ENCODE measurements at places on chromosomes 3 and 15. TPM values are rescaled to one million over a fixed set of nuclear protein-coding genes. Genes with fewer than 3 reads are reported as not detected.

DNA sequence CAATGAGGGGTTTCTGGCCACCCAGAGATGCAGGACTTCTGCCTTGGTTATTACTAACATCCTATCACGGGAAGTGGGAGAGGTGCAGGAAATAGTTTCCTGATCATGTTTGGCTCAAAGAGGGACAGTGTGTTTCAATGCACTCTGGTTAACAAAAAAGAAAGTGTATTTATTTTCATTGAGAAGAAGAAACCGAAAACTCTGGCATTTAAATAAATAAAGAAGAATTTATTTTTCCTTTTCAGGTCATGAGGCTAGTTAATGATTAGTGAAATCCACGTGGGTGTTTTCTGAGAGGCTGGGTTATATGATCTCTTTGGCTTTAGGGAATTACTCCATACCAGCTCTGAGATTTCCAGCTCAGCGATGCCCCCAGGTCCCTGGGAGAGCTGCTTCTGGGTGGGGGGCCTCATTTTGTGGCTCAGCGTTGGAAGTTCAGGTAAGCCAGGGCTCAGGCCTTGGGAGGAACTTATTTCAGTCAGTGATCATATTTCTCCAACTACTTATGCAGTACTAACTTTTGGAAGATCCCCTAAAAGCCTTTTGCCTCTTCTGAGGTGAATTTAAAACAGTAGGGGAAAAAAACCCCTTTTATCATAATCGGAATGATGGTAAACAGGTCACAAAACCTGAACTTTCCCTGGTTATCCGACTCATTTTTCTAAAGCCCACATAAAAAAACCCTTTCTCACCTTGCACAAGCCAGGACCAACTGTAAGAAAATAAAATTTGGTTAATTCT, at the start of gene PLA1A:
PLA1A (plus strand) TSS at position 338 of the 741 bp plus-strand sequence; CDS start at position 367, 29 bp downstream.
- peaks cover 8% of the 10 kb centered on the region for H3K4me1 ChIP-seq
- peak within 1 kb of the TSS; percentile 70 for H3K27ac ChIP-seq
- H3K4me3 ChIP-seq = no peak within 1 kb of the TSS
- H3K27me3 ChIP-seq = no peaks in the 10 kb centered on the region

- DNase-seq = no peak
- H3K36me3 ChIP-seq = no peaks in the 10 kb centered on the region
- H3K27ac ChIP-seq = no peak overlapping the region
- peaks cover 3% of the 10 kb centered on the region for H3K27me3 ChIP-seq
- H3K4me3 ChIP-seq = no peak overlapping the region
Measured at GRCh38 chr3:71817262-71817661, 32.3 kb upstream of the PROK2 start.

DNA sequence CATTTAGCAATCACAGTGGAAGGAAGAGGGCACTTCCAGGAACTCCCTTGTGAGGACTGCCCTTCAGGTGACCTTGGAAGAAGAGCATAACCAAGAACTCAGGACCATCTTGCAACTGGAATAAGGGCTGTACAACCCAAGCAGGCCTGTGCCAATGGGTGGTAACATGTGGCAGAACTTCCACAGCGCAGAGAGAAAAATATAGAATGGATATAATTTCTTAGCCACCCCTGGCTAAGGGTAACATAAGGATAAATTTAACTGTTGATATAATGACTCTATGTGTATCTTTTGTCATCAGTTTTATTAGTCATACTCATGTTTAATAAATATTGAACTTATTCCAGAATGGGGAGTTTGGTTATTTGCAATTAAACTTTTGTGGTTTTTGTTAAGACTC, 13.4 kb upstream of the MFSD1 start:
- no peak overlapping the region for H3K27ac ChIP-seq
- no peak for DNase-seq
- peaks cover 1% of the 10 kb centered on the region for H3K4me1 ChIP-seq
- H3K4me3 ChIP-seq = no peak overlapping the region

GRCh38 chr3:24541935-24542334, 47.3 kb upstream of the THRB start:
- no peak for DNase-seq
- H3K27ac ChIP-seq = no peak overlapping the region
- no peaks in the 10 kb centered on the region for H3K36me3 ChIP-seq
- H3K4me3 ChIP-seq = no peak overlapping the region
- no peaks in the 10 kb centered on the region for H3K27me3 ChIP-seq

DNA sequence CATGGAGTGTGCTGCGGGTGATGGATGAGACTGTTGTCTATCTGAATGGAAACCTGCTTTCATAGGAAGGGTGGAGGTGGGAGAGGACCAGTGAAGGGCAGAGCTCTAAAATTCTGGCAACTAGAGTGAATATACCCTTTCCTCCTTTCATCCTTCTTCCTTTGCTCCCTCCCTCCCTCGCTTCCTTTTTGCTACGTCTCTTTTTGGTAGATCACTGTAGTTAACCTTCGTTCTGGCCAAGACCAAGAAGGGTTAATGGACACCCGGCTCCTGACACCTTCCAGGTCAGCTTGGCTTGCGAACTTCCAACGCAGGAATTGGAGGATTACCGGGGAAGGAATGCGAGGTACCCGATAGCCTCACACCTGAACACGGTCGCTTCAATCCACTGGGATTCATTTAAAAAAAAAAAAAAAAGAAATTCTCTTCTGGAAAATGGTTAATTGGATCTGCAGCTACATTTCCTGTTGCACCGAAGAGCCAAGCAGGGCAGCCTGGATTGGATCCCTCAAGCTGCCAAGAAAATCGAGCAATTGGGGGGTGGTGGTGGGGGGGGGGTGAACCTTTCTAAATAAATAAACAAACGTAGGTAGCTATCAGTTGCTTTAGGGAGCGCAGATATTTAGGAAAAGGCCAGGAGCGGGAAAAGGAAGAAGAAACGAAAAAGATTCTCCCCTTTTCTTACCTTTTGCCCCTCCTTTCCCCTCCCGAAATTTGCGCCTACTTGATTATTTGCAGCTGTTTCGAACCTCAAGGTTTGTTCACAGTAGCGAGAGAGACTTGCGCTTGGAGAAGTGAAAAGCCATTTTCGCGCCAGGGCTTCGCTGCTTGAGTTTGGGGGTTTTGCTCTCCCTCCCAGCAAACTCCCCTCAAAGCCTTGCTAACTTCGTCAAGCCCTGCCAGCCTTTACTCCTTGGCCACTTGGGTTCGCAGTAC, 9.5 kb upstream of the NR2F2 start:
- no peaks in the 10 kb centered on the region for H3K36me3 ChIP-seq
- peak; percentile 10 for DNase-seq
- peaks cover 70% of the 10 kb centered on the region for H3K27me3 ChIP-seq
- no peak overlapping the region for H3K27ac ChIP-seq
- peak overlapping the region; percentile 32 for H3K4me3 ChIP-seq
- H3K4me1 ChIP-seq = peaks cover 4% of the 10 kb centered on the region

DNA sequence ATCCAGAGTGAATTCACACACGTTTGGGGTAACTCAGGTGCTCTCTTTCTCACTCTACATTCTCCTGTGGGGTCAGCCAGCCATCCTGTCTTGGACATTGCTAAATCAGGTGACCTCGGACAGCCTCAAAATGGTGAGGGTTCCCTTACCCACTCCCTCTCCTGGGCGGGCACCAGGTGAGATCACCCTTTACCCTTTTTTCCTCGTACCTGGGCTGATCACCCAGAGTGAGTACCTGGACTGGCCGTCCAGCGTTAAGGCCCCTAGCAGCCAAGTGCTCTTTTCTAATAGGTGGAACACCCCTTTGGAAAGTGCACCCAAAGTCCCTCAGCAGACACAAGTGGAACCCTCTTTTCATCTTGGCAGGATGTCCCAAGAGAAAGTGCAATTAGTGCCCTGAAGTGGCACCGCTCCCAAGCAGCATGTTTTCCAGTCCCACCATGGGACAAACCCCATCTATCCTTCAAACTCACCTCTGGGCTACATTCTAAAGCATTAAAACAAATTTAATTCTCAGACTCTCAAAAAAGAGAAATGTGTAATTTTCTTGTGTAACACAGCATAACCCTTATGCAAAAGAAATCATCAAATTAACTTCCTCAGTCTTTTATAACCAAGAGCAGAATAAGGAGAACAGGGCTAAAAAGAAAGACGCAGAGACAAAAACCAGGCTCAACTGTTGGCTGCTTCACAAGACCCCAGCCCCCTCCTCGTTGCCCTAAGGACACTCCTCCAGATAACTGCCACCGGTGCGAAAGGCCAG, 20.7 kb downstream of the TRANK1 start:
- H3K27ac ChIP-seq = no peak overlapping the region
- no peaks in the 10 kb centered on the region for H3K36me3 ChIP-seq
- H3K4me3 ChIP-seq = no peak overlapping the region
- peaks cover 4% of the 10 kb centered on the region for H3K4me1 ChIP-seq

- DNase-seq = no peak
- no peak overlapping the region for H3K27ac ChIP-seq
- no peaks in the 10 kb centered on the region for H3K36me3 ChIP-seq
- H3K27me3 ChIP-seq = no peaks in the 10 kb centered on the region
- H3K4me3 ChIP-seq = no peak overlapping the region
Measured at GRCh38 chr3:16073203-16073602, 101.3 kb upstream of the GALNT15 start.

DNA sequence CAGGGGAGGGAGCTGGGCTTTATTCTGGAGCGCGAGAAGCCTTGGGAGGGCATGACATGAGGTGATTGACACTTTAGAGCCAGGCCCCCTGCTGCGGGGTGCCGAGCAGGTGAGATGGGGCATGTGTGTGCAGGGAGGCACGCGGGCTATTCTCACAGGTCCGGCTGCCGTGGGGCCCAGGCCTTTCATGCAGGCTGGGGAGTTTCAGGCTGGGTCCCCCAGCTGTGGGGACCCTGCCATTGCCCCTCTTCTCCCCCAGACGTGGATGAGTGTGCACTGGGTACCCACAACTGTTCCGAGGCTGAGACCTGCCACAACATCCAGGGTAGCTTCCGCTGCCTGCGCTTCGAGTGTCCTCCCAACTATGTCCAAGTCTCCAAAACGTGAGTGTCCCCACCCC, 87.3 kb downstream of the FBLN2 start:
- DNase-seq = no peak
- no peaks in the 10 kb centered on the region for H3K27me3 ChIP-seq
- H3K4me3 ChIP-seq = no peak overlapping the region
- no peak overlapping the region for H3K27ac ChIP-seq
- H3K4me1 ChIP-seq = no peaks in the 10 kb centered on the region

GRCh38 chr15:39925112-39925842, 5.2 kb upstream of the GPR176 start:
- H3K4me3 ChIP-seq = no peak overlapping the region
- no peak for DNase-seq
- H3K27ac ChIP-seq = no peak overlapping the region

- no peaks in the 10 kb centered on the region for H3K27me3 ChIP-seq
- H3K4me1 ChIP-seq = no peaks in the 10 kb centered on the region
- no peaks in the 10 kb centered on the region for H3K36me3 ChIP-seq
- DNase-seq = no peak
Measured at GRCh38 chr15:33844186-33844585, 124.1 kb upstream of the CHRM5 start.

DNA sequence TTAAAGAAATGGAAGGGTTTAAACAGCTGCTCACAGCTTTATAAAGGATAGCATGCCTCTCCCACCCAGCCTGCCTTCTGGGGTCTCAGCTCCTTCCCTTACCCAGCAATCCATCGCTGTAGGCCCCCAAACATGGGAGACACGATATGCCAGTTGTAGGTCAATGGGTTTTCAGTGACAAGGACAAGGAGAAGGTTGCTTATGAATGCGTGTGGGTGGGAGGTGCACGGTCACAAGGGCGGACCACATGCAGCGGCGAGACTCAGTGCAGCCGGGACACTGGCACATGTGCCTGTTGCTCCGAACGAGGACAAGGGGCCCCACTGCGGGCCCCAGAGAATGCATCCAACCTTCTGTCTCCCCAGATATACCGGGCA, 67.0 kb downstream of the MGLL start:
- H3K27me3 ChIP-seq = no peaks in the 10 kb centered on the region
- H3K4me3 ChIP-seq = no peak overlapping the region
- H3K36me3 ChIP-seq = peaks cover 2% of the 10 kb centered on the region

DNA sequence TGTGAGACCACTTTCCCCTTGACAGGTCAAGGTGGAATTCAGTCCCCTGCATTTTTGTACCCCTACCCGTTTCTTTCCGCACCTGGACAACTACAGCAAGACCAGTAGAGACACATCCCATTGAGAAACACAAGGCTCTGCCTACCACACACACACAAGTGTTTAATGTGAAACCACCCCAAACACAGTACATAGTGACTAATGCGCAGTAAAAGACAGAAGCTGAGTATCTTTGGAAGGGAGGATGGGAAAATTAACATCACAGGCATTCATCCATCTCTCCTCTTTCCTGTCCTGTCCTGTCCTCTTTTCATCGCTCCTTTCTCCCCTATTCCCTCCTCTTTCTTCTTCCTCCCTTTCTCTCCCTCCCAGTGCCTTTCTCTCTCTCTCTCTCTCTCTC, 64.8 kb downstream of the SCN11A start:
- H3K27ac ChIP-seq = no peak overlapping the region
- no peaks in the 10 kb centered on the region for H3K36me3 ChIP-seq
- H3K4me1 ChIP-seq = no peaks in the 10 kb centered on the region
- H3K27me3 ChIP-seq = peaks cover 2% of the 10 kb centered on the region
- no peak overlapping the region for H3K4me3 ChIP-seq
- no peak for DNase-seq

- no peak overlapping the region for H3K27ac ChIP-seq
- no peaks in the 10 kb centered on the region for H3K27me3 ChIP-seq
- H3K4me1 ChIP-seq = no peaks in the 10 kb centered on the region
- DNase-seq = no peak
- no peaks in the 10 kb centered on the region for H3K36me3 ChIP-seq
- no peak overlapping the region for H3K4me3 ChIP-seq
Measured at GRCh38 chr3:16415911-16416476, 97.5 kb downstream of the RFTN1 start.

- no peaks in the 10 kb centered on the region for H3K4me1 ChIP-seq
- H3K36me3 ChIP-seq = peaks cover 9% of the 10 kb centered on the region
- DNase-seq = no peak
- no peak overlapping the region for H3K4me3 ChIP-seq
- H3K27me3 ChIP-seq = no peaks in the 10 kb centered on the region
- no peak overlapping the region for H3K27ac ChIP-seq
Measured at GRCh38 chr15:99239545-99240198, 9.7 kb downstream of the TTC23 start.

- no peak for DNase-seq
- H3K27me3 ChIP-seq = no peaks in the 10 kb centered on the region
- no peaks in the 10 kb centered on the region for H3K36me3 ChIP-seq
Measured at GRCh38 chr3:23041918-23042696, 161.0 kb upstream of the UBE2E2 start.

GRCh38 chr3:110933821-110934426, 137.7 kb upstream of the NECTIN3 start:
- no peak overlapping the region for H3K4me3 ChIP-seq
- no peaks in the 10 kb centered on the region for H3K4me1 ChIP-seq
- H3K27me3 ChIP-seq = no peaks in the 10 kb centered on the region
- DNase-seq = no peak
- H3K27ac ChIP-seq = no peak overlapping the region

DNA sequence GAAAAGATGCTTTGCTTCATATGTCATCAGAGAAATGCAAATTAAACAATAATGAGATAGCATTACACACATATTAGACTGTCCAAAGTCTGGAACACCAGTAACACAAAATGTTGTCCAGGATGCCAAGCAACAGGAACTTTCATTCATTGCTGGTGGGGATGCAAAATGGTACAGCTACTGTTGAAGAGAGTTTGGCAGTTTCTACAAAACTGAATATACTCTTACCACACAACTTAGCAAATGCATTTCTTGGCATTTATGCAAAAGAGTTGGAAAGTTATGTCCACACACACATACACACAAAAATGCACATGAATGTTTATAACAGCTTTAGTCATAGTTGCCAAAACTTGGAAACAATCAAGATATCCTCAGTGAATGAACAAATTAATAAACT, 195.2 kb upstream of the MME start:
- H3K36me3 ChIP-seq = no peaks in the 10 kb centered on the region
- no peak overlapping the region for H3K27ac ChIP-seq
- no peak for DNase-seq
- H3K27me3 ChIP-seq = no peaks in the 10 kb centered on the region
- H3K4me1 ChIP-seq = no peaks in the 10 kb centered on the region
- no peak overlapping the region for H3K4me3 ChIP-seq

Gene FGF12
- polyA plus RNA-seq = 2.1 TPM

Gene GOLGA6L7
- 0.18 TPM for polyA plus RNA-seq

Gene NANOGP8
- polyA plus RNA-seq = 0.30 TPM

Gene CFAP91
- polyA plus RNA-seq = 5.2 TPM

All from large intestine (tissue), 12 donors.